ENCODE measurements at places on chromosomes 3 and 15. TPM values are rescaled to one million over a fixed set of nuclear protein-coding genes. Genes with fewer than 3 reads are reported as not detected.
A peak's percentile ranks its signal among the peaks of the same experiment; 100 is the strongest.

- DNase-seq: no peak
Measured at GRCh38 chr3:109355625-109356441, 18.5 kb upstream of the DPPA4 start.

DNA sequence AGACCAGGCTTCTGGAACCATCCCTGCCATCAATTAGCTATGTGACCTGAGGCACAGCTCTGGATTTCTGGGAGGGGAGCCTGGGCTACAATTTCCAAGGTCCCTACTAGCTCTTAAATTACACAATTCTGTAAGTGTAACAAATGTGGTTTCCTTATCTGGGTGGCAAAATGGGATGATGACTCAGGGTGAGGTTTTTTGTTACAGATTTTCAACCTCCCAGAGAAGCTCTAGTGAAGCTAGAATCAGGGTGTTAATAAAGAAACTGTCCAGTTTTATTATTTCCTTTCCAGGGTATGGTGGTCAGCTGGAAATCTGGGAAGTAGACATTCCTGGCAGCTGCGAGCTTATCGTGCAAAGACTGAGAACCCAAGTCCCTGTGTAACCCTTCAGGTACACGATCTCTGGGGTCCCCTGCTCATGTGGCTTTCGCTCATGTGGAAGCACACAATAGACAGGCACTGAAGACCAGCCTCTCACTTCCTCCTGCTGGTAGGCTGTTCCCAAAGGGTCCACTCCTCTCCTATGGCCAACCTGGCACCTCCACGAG is 7.3 kb downstream of the RAB27A start:
- peak; percentile 68 for DNase-seq

CASR gene
- 0.03 TPM for total RNA-seq

IQCF2 gene
- not detected for total RNA-seq

GRCh38 chr3:176951586-176952292 is 245.5 kb downstream of the TBL1XR1 start:
- no peak for DNase-seq

MCF2L2 gene
- 3.8 TPM for total RNA-seq

ADAMTS17 gene
- total RNA-seq: 9.9 TPM

OR5K4 gene
- not detected for total RNA-seq

DNA sequence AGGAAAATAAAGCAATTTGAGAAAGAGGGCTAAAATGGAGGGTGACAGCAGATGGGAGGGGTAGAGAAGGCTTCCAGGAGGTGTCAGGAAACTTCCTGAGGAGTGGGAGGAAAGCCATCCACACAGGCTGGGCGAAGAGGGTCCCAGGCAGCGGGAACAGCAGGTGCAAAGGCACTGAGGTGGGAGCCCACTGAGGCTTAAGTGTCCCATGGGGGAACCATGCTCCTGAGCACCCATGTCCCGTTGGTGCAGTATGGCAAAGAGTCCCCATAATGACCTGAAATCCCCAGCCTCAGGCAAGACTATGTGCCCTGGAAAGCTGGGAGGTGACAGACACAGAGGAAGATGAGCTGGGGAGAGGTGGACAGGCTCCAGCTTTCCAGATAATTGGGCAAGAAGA is 30.0 kb downstream of the CFAP100 start:
- DNase-seq: no peak

- no peak for DNase-seq
Measured at GRCh38 chr3:138849222-138849940, 14.7 kb upstream of the PIK3CB start.

COL6A6 gene
- not detected for total RNA-seq

NBEAL2 gene
- total RNA-seq: 163 TPM

CYP11A1 gene
- total RNA-seq: not detected

- no peak for DNase-seq
Measured at GRCh38 chr3:38566215-38566528, 70.0 kb downstream of the EXOG start.

PRR20G gene
- not detected for total RNA-seq

DNA sequence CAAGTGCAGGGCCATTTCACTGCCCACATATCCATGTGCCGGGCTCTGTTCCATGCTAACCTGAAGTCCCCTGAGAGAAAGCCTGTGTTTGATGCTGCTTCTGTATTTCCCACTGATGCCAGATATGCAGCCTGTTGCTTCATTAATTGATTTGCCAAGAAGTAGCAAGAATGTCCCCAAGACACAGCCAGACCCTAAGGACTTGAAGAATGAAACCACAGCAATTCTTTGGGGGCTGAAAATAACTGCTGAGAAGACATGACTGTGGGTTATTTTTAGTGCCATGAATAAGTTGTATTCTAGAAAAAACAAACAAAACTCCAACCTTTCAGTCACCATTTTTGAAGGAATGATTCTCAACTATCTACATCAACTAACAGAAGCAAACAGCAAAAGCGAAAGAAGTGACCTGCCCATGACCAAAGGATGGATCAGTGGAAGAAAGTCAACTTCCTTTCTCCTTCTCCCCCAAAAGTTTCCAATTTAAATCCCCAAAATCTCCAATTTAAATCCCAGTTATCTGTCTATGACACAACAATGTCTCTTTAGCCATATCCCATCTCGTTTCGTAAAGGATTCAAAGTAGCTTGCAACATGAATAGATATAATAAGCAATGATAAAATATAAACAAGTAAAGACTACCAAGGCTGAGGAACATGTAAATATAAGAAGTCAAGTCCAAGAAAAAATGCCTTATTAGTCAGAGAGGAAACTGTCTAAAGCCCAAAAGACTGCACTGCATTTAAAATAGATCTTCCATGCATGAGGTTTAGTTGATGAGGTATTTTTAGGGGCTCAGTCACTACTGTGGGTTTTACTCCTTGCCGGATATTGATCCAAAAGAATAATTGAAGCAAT is 226.8 kb downstream of the DTWD1 start:
- DNase-seq: no peak

- no peak for DNase-seq
Measured at GRCh38 chr15:66110864-66111263, 142.7 kb downstream of the MEGF11 start.

GRCh38 chr3:10309736-10310135 is 11.2 kb downstream of the SEC13 start:
- DNase-seq: no peak

SYNPR gene
- total RNA-seq: not detected

- no peak for DNase-seq
Measured at GRCh38 chr15:36428102-36428845, 151.2 kb upstream of the CDIN1 start.

Measured in CD4-positive, alpha-beta T cell (primary cell).